ENCODE measurements at places on chromosomes 1 and 21.

DNA sequence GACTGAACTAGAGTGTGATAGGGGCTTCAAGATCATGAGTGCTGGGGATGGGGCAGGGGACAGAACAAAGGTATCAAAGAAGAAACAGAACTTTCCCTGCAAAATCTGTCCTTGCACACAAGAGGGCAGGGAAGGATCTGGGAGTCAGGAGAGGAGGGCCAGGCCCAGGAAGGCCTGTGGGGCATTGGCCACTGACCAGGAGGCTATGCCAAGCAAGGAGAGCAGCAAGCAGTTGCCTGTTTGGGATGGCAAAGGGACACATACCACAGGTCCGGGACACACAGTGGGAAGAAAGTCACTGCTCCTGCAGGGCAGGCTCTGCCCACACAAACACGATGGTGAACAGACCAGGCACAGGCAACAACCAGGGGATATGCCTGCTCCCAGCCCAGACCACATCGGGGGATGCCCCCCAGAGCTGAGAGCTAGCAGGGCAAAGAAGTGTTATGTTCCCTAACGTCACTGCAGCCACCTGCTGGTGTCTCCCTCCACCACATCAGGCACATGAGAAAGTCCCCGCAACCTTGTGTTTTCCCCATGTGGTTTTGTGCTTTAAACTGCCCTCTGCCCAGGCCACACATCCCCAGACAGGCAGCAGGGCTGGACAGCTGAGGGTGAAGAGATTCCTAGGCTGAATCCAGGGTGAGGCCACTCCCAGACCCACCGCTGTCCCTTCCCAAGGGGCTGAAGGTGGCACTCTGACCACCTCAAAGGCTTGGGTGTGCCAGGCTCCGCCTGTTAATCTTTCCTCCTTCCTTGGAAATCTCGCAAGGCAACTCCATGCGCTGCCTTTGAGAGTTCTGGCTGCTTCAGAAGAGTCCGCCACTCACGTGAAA is 53.6 kb downstream of the KIF21B start:
- no peak for DNase-seq

DNA sequence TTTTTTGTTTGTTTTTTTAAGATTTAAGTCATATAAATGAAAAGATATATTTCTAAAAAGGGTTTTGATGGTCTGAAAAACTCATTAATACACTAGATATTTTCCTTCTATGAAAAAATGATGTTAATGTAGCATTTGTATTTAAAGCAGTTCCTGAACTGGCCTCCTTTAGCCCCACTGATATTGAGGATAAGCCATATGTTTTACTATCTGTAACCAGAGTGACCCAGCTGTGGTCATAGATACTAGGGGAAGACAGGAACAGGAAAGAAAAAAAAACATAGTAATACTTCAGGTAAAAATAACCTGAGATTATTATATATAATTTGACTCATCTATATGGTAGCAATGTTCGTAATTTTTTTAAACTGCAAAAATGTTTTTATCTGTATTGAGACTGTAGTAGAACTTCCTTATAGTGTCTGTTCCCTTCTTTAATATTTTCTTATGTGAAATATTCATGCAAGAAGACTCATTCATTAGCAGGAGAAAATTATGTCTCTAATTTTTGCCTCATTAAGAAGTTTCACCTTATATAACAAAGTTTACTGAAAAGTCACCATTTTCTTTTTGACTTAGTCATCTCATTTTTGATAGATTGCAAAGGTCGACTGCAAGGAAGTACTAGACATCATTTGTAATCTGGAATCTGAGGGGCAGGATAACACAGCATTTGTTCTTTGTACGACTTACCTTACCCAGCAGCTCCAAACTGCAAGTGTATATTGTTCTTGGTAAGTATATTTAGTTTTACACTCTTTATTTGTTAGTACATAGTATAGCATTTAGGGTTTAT is 25.6 kb upstream of the TMCO2 start:
- DNase-seq: no peak

DNA sequence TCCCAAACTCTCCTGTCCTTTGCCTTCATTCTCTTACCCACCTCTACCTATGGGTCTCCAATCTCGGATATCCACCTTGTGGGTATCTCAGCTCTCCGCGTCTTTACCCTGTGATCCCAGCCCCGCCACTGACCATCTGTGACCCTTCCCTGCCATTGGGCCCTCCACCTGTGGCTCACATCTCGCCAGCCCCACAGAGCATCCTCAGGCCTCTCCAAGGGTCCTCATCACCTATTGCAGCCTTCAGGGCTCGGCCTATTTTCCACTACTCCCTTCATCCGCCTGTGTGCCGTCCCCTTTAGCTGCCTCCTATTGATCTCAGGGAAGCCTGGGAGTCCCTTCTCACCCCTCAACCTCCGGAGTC is 11.1 kb downstream of the BCAN start:
- DNase-seq: no peak

GRCh38 chr1:158961178-158961577 is 29.8 kb downstream of the PYHIN1 start:
- no peak for DNase-seq

DNA sequence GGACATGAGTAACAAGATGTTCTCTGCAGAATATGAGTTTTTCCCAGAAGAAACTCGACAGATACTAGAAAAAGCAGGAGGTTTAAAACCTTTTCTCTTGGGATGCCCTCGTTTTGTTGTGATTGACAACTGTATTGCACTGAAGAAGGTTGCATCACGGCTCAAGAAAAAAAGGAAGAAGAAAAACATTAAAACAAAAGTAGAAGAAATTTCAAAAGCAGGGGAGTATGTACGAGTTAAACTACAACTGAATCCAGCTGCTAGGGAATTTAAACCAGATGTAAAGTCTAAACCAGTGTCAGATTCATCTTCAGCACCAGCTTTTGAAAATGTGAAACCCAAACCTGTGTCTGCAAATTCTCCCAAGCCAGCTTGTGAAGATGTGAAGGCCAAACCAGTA is 92.5 kb downstream of the TTC3 start:
- DNase-seq: no peak

DNA sequence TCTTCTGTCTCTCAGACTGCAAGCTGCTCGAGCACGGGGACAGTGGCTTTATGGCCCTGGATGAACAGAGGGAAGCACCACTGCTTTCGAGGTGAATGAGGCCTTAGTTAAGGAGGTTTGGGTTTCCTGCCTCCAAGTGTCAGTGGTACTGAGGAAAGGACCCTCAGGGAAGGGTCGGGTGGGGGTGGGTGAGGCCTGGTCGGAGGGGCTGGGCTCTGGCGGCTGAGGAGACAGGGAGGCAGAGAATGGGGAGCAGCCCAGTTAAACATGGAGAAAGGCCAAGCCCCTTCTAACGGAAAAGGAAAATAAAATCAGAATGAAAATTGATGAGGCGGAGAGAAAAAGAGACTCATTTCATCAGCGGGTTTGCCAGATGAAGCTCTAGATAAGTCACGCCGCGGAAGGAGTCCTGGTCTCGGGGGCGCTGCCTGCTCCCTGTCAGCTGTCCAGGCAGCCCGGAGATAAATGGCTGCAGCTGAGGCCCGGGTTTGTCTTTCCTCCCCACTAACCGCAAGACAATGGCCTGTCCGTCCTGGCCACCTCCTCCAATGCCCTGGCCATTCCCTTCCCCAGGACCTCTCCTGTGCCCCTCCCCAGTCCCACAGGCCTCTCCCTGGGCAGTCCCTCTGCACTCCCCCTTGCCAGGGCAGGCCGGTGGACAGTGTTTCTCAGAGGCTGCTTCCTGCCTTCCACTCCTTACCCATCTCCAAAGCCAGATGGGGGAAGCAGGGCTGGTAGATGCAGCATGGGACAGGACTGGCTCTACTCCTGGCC is 55.2 kb downstream of the LRRN2 start:
- DNase-seq: no peak

- DNase-seq: no peak
Measured at GRCh38 chr1:185207980-185208602, 51.1 kb downstream of the SWT1 start.

DNA sequence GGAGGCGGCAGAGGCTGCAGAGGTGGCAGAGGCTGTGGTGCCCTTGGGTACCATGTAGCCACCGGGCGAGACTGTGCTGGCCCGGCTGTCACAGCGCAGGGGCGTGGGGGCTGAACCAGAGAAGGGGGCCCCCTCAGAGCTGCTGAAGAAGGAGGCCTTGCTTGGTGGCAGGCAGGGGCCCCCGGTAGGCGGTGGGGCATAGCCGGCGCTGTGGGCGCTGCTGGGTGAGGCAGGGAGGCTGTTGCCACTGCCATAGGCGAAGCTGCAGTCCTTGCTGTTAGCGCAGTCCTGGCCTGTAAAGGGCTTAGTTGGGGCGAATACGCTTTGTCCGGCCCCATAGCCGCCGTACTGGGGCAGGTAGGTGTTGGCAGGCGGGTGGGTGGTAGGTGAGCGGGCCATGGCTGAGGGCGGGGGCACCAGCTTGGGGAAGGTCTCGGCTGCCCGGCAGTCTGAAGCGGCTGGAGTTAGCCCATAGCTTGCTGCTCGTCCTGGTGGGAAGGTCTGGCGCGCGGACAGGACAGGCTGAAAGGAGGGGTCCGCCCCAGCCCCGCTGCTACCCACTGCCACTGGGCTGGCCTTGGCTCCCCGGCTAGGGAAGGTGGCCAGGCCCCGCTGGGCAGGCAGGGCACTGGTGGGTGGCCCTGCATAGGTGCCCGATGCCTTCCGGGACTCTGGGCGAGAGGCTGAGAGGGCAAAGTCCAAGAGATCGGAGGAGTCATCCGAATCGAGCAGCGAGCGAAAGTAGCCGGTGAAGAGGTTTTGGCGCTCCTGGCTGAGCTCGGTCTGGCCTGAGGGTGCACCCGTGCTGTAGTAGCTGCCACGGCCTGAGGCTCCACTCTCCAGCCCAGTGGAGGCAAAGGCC is 54.9 kb downstream of the AHDC1 start:
- no peak for DNase-seq

DNA sequence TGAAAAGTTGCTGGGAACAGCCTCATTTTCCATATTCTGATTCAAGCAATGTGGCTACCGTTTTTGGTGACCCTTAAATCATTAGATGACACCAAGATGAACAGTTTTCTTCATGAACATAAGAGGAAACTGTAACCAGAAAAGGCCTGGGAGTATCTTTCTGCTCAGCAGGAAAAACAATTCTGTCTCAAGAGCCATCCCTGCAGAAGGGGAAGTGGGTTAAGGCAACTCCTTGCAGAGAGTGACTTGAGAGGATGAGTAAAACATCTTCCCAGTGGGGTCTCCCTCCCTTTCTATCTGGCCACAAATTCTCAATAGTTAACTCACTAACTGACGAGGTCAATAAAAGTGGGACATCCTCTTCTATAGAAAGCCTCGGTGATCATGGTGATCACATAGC is 187.6 kb upstream of the NRIP1 start:
- DNase-seq: no peak

DNA sequence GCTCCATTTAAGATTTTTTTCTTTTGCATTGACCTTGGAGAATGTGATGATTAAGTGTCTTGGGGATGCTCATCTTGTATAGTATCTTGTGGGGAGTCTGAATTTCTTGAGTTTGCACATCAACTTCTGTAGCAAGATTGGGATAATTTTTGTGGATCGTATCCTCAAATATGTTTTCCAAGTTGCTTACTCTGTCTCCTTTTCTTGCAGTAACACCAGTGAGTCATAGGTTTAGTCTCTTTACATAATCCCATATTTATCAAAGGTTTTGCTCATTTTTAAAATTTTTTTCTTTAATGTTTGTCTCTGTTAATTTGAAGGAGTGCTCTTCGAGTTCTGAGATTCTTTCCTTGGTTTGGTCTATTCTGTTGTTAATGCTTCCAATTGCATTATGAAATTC is 41.7 kb upstream of the ANGPTL1 start:
- no peak for DNase-seq

DNA sequence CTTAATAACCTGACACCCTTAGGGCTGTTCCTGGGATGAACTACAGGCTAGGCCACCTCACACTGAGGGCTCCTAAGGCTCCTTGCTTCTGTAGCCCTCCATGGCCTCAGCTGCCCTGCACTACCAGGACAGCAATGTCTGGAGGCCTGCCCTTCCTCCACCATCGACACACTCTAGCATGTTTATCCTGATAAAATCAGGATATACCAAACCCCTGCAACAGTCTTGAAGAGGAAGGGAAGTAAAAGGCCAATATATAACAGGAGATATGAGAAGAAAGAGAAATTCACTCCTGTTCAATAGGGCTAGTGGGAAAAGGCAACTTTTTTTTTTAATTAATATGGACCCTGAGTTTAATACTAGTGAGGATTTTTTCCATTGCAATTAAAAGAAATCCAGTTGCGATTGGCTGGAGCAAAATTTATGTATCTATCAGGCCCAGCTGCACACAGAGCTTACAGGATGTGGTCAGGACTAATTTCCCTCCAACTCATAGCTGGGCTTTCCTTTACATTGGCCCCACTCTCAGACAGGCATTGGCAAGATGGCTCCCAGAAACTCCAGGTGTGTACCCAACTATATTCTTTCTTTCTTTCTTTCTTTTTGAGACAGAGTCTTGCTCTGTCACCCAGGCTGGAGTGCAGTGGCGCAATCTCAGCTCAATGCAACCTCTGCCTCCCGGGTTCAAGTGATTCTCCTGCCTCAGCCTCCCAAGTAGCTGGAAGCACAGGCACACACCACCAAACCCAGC is 13.5 kb upstream of the ATP2B4 start:
- peak; percentile 37 for DNase-seq

GRCh38 chr1:220527908-220528678 is at the start of gene MARK1:
Gene MARK1 (plus strand): TSS chr1:220528136. CDS start chr1:220528823, 687 bp downstream.
- no peak for DNase-seq

DNA sequence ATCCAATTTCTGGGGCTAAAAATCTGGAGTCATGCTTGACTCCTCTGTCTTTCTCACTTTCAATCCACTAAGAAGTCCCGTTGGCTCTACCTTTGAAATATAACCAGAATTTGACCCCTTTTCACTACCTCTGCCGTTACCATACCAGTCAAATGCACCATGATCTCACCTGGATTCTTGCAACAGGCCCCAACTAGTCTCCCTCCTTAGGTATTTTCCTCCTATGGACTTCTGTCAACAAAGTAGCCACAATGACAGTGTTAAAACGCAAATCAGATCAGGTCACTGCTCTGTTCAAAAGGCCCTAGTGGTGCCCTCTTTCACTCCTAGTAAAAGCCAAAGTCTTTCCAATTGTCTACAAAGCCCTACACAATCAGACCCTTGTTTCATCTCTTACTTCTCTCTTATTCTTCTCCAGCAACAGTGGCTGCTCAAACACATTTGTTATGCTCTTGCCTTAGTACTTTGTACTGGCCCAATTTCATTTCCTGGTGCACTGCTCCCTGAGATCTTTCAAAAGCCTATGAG is 35.7 kb upstream of the AGL start:
- DNase-seq: no peak

DNA sequence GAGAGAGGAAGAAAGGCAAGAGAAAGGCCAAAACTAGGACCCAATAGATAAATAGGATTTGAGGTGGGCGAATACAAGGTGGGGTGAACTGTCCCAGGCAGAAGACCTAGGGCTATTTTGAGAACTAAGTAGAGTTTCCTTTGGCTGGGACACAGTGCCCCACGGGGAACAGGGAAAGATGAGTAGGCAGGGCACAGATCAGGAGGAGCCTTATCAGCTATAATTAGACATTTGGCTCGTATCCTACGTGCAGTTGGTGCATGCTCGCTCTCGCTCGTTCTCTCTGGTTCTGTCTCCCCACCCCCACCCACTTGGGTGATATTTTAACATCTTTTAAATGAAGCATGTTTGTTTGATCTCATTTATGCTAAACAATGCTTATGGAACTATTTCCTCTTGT is 235.0 kb upstream of the JUN start:
- no peak for DNase-seq

GRCh38 chr1:228825840-228826484 is 90.7 kb downstream of the RHOU start:
- no peak for DNase-seq
